ENCODE measurements at places on chromosomes 2 and 18. TPM values are rescaled to one million over a fixed set of nuclear protein-coding genes. Genes with fewer than 3 reads are reported as not detected.

DNA sequence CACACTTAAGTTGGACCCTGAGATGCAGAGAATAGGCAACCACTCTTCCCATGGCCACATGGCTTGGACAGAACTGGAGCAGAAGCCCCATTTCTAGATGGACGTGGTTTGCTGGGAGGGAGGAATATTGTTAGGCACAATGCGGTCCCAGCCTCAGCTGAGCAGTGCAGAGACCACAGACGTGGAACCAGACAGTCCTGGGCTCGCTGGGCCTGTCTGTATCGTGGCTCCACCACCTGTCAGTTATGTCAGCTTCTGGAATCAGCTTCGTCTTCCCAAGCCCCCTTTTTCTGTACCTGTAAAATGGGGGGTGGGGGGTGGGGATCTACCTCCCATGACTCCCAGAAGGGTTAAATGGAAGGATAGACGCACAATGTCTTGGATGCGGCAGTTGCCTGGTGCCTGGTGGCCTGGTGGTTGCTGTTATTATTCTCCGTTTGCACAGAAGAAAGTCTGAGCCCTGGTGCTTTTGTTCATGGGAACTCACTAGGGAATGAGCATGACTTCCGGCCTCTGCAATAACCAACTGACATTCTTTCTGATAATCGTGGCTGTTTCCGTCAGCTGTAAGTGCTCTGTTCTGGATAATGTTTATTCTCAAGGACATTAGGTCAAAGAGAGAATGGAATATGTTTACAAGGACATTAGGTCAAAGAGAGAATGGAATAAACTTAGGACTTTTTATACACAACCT lies 31.4 kb downstream of the COLEC11 start:
- no peak for DNase-seq

DNA sequence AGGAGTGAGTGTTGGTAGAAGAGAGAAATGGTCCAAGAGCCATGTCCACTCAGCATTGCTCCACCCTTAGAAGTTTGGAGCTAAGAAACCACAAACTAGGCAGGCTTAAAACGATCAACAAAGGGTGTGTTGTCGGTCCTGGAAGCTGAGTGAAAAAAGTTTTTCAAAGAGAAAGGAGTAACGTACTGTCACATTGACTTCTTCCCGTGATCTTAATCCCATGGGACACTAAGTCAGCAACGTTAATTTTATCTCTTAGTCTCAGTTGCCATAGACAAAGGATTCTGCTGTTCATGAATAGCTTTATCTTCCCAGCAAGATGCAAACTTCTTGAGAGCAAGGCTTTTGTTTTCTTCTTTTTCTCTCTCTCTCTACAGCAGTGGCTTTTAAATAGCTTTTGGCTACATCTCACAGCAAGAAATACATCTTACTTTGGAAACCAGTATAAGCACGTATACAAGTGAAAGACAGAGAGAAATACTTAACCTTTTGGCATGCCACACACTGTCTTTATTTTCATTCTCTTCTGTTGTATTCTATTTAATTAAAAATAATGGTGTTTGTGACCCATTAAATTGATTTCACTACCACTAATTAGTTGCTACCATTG lies 377.4 kb downstream of the TGIF1 start:
- DNase-seq, result no peak

DPP10 gene
- not detected for polyA plus RNA-seq

DNA sequence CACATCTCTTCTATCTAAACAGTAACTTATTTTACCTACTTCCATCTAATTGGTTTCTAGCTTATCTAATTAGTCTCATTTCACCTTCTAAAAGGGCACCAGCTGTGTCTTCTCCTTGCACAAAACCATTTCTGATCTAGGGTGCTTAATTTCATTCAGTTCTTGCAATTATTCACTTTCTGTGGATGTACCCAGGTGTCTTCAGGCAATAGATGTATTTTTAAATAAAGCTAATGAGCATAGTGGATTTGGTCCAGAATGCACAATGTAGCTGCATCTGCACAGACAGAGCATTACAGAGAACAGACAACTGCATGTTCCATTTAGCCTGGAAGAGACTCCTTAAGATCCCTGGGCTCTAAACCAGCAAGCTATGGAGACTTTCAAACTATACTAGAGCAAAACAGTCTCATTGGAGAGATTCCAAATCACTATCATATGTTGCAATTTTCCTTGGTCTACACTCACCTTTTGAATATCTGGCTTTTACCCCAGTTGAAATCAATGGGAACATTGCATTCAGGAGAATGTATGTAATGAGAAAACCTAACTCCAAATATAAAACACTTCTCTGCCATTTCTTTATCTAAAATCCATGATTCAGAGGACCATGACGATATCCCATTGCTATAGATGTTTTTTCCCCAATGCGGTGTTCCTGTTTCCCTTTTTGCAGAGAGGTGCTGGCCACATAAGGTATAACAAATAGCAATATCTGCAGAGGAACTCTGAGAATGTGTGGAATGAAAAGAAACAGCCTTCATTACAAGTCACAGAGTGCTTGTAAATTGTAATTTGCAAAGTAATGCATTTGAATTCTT lies 3.5 kb upstream of the RFX8 start:
- no peak for DNase-seq

DNA sequence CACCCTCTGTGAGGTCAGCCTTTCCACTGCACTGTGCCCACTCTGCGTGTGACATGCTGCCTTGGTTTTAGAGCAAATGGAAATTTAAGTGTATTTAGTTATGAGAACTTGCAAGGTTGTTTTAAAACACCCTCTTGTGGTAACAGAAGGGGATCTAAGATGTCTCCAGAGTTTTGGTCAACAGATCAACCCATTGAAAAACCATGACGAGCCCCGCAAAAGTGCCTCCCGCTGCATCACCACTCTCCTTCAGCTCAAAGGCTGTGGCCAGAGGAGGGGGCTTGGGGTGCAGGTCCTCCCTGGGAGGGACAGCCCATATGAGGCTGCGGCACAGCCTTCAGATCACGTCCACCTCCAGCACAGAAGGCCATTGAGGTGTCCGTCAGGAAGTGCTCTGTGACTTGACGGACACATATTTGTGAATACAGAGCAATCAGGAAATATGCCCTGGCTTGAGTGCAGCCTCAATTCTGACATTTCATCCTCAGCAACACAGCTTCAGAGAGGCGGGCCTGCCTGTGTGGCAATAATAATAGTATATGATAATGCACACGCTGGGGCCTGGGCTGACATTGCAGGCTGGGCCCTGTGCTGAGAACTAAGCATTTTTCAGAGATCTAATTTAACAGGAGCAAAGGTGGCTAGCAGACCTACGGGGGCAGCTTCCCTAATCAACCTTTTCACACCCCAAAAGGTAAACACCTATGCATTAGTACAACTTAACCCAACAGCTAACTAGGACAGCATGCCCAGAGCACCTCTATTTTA lies 213.9 kb downstream of the ANAPC1 start:
- no peak for DNase-seq

GRCh38 chr2:101657787-101658186 lies 39.7 kb upstream of the MAP4K4 start:
- no peak for DNase-seq

DNA sequence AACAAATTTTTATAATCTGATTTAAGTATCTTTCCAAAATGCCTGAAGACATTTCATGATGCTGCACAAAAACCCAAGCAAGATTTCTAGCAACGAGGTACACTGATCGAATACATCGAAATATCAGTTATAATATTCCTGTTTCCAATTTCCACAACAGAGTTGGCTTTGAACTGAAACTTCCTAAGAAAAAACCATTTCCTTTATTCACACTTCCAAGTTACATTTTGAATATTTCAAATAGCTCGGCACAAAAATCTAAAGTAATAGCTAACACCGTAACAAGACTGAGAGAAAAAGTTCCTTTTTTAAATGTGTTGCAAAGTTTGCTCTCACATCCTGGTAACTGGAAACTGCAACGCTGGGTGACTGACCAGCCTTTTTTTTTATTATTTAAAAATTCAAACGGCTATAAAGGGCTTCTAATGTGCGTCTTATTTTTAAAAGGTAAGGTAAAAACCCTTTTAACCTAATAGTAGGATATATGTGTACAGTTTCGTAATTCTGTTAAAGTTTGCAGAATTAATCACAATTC lies 1.7 kb downstream of the HNRNPLL start:
- DNase-seq, result no peak

NCKAP5 gene
- polyA plus RNA-seq, result 4.1 TPM

GRCh38 chr2:25053041-25053440 lies 11.2 kb downstream of the EFR3B start:
- DNase-seq, result no peak

- no peak for DNase-seq
These were observed 6.0 kb upstream of the IL1A start for GRCh38 chr2:112790305-112790704.

SRD5A2 gene
- polyA plus RNA-seq, result 0.01 TPM
